Myocyte (in vitro differentiated cells): ENCODE measurements at places on chromosomes 3 and 15. TPM values are rescaled to one million over a fixed set of nuclear protein-coding genes. Genes with fewer than 3 reads are reported as not detected.

EPHB1 gene
- 0.36 and 0.86 TPM in 2 replicates for total RNA-seq

- no peak for DNase-seq
Observed at GRCh38 chr3:83628471-83628870, 1330.3 kb upstream of the CADM2 start.

GOLGA8N gene
- 6.2 and 47.5 TPM in 2 replicates for total RNA-seq

DNA sequence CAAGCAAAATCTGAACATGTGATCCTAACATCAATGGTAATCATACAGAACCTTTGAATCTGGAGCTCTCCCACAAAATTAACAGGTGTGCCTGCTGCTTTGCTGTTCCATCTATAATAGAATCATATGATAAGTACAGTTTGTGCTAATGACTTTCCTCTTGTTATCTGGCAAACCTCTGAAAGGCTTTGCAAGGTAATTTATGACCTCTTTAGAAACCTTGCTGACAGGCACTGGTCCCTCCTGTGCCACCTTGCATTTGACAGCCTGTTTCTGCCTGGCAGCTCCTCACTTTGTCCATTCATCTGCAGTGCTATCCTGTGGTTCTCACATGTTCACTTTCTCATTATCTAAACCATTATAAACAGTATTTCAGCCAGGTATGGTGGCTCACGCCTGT is 10.2 kb upstream of the HTR3C start:
- DNase-seq = no peak

ADPRH gene
- total RNA-seq = 20.1 and 25.6 TPM in 2 replicates

ZNF80 gene
- 0.10 TPM in 1 of 2 replicates, not detected in the other for total RNA-seq
